K562 (cell line): ENCODE measurements at places on chromosomes 2 and 18. TPM values are rescaled to one million over a fixed set of nuclear protein-coding genes. Genes with fewer than 3 reads are reported as not detected.

The CDH2 gene
- total RNA-seq = 0.04 and 0.09 TPM in 2 replicates

The INPP5D gene
- 4.3 and 5.6 TPM in 2 replicates for total RNA-seq

The ANKRD29 gene
- total RNA-seq = not detected in 2 replicates

The KCTD1 gene
- total RNA-seq = not detected in 2 replicates

The REG3G gene
- 0.22 TPM in 1 of 2 replicates, not detected in the other for total RNA-seq

The COL4A3 gene
- total RNA-seq = 0.27 TPM in 1 of 2 replicates, not detected in the other

The FHOD3 gene
- 0.11 TPM in 1 of 2 replicates, not detected in the other for total RNA-seq

The INHA gene
- 0.51 and 0.71 TPM in 2 replicates for total RNA-seq

The L3MBTL4 gene
- not detected in 2 replicates for total RNA-seq

The QPCT gene
- total RNA-seq = not detected in 2 replicates

The SPDYA gene
- 0.16 and 0.27 TPM in 2 replicates for total RNA-seq

The STARD6 gene
- total RNA-seq = not detected in 2 replicates

The EIF2B4 gene
- total RNA-seq = 57.0 and 66.6 TPM in 2 replicates

The UGT1A7 gene
- total RNA-seq = not detected in 2 replicates

The CD226 gene
- total RNA-seq = 1.7 and 2.0 TPM in 2 replicates

The SAG gene
- 0.64 TPM in 1 of 2 replicates, not detected in the other for total RNA-seq

The IL18RAP gene
- total RNA-seq = 4.4 and 5.2 TPM in 2 replicates

The HMSD gene
- 0.33 and 0.87 TPM in 2 replicates for total RNA-seq

- DNase-seq = no peak
Measured at GRCh38 chr2:146785101-146785500, 1059.7 kb upstream of the ACVR2A start.

GRCh38 chr18:32037616-32038015, 19.0 kb downstream of the RNF125 start:
- no peak for DNase-seq

DNA sequence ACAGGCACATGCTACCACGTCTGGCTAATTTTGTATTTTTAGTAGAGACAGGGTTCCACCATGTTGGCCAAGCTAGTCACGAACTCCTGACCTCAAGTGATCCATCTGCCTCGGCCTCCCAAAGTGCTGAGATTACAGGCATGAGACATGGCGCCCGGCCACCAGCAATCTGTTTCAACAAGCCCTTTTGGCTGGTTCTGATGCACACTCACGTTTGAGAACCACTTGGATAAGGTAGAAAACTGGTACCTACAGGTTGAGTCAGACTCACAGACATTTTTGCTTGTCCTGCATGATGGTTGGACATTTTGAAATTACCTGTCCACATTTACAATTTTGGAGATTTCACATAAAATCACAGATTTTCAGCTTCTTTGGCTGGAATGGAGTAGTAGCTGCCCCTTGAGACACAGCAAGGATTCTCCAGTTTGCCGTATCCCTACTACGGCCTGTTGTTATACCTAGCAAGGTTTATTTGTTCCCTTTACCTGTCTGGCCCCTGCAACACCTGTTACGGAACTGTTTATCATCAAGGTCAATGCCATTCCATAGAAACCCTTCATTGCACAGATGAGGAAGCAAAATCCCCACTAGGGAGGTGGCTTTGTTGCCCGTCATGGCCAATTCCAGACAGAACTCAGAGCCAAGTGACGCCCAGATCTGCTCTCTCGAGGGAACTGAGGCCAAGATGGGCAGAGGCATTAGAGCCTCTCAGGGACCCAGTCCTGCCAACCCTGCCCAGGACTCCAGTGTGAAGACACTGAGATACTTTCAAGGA, 31.4 kb upstream of the IGFBP2 start:
- no peak for DNase-seq

GRCh38 chr18:43134876-43135275, 19.4 kb upstream of the RIT2 start:
- DNase-seq = no peak

DNA sequence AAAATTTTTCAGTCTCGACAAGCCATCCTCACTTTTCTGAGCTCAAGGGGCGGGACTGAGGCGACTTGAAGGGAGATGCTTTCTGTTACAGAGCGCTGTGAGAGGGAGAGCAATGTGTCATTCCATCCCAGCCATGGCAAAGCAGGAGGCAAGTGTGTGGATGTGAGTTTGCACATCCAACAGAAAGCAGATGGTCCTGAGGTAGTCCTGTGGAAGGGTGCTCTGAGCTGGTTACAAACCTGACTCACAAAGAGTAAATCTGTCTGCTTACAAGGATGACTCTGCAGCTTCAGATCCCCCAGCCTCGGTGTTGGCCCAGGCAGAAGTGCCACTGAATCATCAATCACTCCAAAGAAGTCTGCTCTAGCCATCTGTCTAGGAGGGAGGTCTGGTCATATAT, 482.0 kb upstream of the DCC start:
- DNase-seq = no peak

DNA sequence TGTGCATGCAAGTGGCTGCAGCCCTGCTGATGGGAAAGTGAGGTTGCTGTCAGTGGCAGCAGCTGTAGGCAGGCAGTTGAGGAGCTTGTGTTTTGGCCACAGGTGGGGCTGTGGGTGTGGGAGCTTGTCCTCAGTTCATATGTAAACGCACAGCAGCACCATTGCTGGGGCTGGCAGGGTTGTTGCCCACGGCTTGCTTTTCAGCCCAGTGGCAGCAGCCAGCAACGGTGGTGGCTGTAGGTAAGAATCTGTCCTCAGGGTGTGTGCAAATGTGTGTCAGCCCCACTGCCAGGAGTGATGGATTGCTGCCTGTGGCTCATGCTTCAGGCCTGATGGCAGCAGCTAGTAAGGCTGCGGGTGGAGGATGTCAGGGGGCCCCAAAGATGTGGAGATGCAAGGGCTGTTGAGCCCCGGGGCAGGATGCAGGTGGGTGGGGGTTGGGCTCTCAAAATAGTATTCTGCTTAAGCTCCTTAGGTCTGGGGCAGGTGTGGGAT, 141.3 kb upstream of the THUMPD2 start:
- DNase-seq = no peak

GRCh38 chr18:60248336-60249330, 123.9 kb downstream of the MC4R start:
- no peak for DNase-seq

- peak; percentile 72 for DNase-seq
Measured at GRCh38 chr2:57720728-57721627, 325.6 kb upstream of the VRK2 start.

GRCh38 chr2:60368456-60368855, 185.0 kb downstream of the BCL11A start:
- no peak for DNase-seq

DNA sequence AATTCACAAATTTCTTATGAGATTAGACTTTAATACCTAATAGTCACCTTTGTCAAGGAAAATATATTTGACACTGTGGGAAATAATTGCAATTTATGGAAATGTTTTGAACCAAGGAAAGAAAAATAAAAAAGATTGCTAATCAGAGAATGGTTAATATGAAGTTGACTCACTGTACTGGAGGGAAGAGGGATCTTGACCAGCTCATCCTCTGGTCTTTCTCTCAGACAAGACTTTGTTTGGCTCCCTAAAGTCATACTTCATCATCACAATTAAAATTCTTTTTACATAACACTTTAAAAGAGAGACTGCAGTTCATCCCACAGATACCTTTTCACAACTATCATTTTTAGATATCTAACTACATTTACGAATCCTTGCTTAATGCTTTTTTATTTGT, 538.5 kb upstream of the ZEB2 start:
- no peak for DNase-seq

DNA sequence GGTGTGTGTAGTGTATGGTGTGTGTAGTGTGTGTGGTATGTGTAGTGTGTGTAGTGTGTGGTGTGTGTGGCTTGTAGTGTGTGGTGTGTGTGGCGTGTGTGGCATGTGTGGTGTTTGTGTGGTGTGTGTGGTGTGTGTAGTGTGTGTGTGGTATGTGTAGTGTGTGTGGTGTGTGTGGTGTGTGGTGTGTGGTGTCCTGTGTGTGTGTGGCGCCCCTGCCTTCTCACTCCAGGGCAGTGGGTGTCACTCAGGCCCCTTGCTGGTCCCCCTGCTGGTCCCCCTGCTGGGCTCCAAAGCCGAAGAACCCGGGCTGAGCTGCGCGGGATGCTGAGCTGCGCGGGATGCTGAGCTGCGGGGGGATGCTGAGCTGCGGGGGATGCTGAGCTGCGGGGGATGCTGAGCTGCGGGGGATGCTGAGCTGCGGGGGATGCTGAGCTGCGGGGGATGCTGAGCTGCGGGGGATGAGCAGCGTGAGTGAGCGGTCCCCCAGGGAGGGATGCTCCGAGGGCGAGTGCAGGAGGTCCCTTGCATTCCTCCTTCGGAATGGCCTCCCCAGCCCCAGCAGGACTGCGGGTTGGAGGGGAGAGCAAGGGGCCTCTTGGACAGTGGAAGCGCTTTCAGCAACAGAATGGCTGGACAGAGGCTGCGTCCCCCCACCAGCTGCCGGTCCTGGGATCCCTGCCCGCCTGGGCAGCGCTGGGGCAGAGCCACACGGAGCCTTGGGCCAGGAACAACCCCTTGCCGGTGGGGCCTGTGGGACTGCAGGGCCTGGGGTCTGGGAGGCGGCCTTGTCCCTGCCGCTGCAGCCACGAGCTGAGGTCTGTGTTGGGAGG, 3.4 kb upstream of the RTP5 start:
- DNase-seq = no peak

- no peak for DNase-seq
Measured at GRCh38 chr2:28749526-28749925, 2.1 kb upstream of the PPP1CB start.

- no peak for DNase-seq
Measured at GRCh38 chr18:63272638-63273037, 46.9 kb downstream of the BCL2 start.

DNA sequence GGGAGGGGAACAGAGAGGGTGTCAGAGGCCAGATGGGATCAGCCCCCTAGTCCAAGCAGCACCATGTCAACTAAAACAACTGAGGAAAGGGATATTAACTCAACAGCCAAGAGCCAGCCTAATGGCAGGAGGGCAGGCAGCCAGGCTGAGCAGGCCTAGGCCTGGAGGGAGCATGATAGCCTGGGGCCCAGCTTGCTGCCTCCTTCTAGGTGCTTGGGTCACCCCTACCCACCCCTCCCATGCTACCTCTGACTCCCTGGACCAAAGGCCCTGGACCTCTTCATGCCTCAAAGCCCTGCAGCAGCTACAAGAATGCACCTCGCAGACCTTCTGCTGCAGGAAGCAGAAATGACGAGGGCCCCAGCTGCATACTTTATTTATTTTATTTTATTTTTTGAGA, 22.1 kb upstream of the TNS1 start:
- DNase-seq = no peak

- DNase-seq = no peak
Measured at GRCh38 chr2:189527812-189528592, 52.6 kb downstream of the SLC40A1 start.

GRCh38 chr2:26670171-26670570, 22.4 kb upstream of the KCNK3 start:
- no peak for DNase-seq

DNA sequence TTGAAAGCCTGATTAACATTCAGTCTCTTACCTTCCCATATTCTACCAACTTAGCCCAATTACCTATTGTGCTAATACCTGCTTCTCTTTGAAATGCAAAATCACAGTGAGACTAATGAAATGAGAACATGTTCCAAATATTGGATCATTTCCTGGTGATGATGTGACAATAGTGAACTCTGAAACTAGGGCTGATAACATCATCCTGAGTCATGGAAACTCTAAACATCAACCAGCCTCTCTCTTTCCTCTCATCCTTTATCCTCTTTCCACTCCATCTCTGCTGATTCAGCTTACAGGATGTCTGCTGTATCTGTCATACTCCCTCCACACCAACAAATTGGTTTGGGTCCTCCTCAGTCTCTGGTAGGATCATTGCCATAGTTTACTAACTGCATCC, 98.8 kb upstream of the NCKAP5 start:
- no peak for DNase-seq

DNA sequence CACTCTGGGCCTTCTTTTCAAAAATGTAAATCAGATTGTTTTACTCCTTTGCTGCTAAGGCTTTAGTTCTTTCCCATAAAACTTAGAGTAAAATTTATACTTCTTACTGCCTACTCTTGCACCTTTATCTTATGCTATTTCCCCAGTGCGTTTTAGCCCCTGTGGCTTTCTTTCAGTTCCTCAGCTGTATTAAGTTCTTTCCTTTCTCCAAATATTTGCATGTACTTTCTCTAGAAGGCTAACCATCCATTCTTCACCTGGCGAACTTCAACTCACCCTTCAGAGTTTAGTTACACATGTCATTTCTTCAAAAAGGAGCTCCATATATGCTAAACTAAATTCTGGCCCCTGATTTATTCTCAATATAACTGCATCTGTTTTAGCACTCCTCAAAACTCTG, 160.7 kb downstream of the FSHR start:
- DNase-seq = no peak

- DNase-seq = no peak
Measured at GRCh38 chr2:102837626-102838198, 75.9 kb downstream of the TMEM182 start.

DNA sequence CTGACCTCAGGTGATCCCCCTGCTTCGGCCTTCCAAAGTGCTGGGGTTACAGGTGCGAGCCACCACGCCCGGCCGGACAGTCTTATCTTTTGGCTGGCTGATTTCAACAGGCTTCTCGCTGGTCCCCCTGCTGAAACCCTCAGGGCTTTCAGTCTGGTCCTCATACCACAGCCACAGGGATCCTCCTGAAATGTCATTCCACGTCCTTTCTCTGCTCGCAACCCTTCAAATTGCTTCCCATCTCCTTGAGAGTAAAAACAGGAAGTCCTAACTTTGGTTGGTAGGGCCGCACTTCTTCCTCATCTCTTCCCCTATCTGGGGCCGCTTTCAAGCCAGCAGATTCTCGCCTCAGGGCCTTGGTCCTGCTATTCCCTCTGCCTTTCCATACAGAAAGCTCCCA, 1.4 kb upstream of the CAB39 start:
- DNase-seq = no peak

GRCh38 chr2:24374301-24374700, 14.0 kb upstream of the ITSN2 start:
- no peak for DNase-seq

GRCh38 chr2:131010566-131010965, 82.7 kb downstream of the FAM168B start:
- DNase-seq = no peak

DNA sequence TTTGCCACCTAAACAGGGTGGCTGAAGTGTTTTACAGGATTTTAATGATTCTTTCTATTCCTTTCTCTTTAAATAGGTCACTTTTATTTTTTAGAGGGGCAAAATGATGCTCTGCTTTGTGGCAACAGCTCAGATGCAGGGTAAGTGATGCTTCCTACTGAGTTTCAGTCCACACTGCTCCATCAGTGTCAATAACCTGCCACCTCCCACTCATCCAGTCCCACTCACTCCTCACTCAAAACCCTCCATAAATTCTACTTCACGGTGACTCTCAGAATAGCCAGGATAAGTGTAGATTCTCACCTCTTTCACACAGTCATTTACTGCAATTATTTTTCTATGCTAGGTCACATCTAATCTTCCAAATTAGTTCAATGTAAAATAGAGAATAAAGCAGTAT, 72.7 kb downstream of the SCN2A start:
- no peak for DNase-seq

DNA sequence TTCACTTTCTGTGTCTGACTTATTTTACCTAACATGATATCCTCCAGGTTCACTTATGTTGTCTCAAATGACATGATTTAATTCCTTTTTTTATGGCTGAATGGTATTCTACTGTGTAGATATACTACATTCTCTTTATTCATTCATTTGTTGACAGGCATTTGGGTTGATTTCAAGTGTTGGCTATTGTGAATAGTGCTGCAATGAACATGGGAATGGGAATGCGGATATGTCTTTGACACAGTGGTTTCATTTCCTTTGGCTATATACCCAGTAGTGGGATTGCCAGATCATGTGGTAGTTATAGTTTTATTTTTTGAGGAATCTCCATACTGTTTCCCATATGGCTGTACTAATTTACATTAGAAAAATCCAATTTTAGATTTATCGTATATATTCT, 195.4 kb upstream of the KLHL14 start:
- no peak for DNase-seq

- no peak for DNase-seq
Measured at GRCh38 chr2:197349699-197350098, 39.1 kb upstream of the ANKRD44 start.
